ENCODE measurements at places on chromosomes 16 and 17.

DNA sequence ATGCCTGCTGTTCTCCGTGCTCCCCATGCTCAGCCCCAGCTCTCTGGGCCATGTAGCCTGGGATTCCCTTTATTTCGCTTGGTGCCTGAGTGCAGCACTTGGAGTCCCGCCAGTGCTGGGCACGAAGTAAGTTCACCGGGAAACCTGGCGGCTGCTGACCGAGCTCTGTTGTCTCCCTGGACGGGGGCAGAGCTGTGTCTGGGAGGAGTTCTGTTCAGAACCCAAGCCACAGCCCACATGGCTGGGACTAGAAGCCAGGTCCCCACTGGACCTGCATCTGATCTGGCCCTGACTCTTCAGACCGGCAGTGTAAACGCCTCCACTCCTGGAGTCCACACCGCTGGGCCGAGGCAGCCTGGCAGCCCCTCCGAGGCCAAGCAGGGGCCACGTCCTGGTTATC, 37.5 kb upstream of the CIBAR2 start:
- DNase-seq, result no peak

DNA sequence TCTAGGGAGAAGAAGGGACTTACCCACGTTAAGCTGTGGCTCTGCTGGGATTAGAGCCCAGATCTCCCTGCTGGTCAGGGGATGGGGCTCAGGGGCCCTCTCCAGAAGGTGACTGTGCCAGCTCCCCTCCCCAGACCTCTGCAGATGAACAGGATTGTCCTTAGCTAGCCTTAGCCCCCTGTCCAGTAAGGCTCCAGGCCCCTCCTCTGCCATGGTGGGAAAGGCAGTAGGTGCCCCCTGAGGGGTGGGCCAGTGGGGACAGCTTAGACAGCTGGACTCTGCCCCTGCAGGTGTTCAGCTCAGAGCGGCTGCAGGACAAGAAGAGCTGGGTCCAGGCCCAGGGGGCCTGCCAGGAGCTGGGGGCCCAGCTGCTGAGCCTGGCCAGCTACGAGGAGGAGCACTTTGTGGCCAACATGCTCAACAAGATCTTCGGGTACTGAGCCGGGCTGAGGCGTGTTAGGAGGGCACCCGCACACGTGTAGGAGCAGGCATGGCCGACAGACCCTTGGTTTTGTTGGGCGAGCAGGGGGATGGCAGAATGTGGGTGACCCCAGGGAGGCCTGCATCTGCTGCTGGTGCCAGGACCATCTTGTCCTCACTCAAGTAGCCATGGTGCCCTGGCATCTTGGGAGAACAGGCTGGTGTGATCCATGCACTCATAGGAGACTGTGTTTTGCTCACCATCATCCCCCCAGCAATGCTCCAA, 50.9 kb downstream of the MRC2 start:
- DNase-seq, result no peak

DNA sequence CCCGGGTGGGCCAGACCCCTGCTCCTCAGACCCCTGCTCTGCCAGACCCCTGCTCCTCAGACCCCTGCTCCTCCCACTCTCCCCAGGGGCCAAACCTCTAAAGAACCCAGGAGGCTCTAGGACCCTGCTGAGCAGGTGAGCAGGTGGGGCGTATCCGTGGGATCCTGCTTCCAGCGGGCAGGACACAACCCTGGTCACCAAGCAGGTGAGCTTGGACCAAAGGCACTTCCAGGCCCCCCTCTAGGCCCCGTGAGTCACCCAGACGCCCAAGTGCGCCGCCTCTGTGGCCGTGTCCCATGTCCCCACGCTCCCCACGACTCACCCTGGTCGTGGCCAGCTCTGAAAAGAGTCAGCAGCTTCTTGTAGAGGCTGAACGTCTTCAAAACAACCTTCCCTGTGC, 5.0 kb downstream of the CYBC1 start:
- no peak for DNase-seq

DNA sequence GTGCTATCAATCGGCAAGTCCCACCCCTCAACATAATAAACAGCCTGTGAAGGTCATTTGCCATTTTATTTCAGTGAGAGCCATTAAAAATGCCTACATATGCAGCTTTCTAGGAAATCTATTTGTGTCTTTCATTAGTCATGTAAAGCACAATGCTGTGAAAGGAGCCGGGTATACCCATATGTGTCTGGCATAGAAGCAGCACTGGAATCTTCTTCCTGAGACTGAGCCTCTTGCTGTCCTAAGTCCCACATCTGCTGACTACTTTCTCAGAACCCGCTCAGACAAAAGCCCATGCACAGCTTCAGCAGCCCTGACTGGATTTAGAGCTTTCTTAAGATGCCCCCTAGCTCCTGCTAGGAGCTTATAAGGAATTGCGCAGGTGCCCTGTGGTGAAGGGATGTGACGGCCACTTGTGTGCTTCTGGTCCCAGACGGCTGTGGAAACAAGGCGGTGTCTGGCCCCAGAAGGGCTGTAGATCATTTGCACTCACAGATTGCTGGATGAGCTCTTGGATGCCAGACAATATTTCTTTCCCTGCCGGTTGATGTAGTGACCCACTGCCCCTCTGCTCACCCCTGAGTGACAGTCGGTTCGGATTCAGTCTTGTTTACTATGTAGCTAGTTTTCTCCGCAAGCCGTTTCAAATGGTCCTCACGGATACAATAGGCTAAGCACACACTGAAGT, 172.2 kb downstream of the ANKFN1 start:
- no peak for DNase-seq

- DNase-seq, result no peak
Measured at GRCh38 chr16:53601961-53602360, 99.0 kb upstream of the AKTIP start.

DNA sequence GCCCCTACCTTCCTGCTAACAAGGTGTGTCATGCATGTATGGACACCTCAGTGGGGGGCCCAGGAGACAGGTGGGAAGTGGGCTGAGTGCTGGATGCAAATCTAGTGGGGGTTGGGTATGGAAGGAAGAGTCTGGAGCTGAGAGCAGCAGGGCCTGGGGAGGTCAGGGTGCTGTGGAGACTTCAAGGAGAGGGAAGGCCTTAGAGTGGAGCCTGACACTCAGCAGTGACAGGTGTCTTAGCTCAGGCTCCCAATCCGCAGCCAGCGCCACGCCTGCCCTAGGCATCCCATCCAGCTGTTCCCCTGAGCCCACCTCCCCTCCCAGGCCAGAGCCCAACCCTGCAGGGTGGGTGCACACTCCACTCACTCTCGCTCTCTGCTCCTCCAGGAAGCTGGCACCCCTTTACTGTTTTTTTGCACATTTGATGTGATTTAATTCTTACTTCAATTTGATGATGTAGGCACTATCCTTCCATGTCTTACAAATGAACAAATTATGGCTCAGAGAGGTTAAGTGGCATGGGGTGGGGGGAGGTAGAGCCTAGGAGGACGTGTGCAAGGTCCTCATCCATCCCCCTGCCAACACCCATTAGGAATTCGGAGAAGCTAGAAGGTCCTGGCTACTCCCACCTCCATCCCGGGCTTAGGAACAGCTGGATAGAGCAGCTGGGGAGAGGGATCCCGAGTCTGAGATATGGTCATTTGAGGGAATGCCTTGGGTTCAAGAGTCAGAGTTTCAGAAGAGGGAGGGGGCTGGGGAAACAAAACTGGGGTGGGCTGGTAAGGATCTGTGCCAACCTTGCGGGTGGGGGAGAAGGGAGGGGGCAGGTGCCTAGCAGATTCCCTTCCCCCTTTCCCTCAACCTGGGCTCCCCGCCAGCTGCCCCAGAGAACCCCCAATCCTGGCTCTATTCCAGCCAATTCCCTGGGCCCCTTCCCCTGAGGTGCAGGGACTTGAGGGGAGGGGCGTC, 2.1 kb downstream of the FAM171A2 start:
- no peak for DNase-seq

GRCh38 chr16:65490286-65490685, 368.4 kb upstream of the CDH11 start:
- DNase-seq, result no peak

DNA sequence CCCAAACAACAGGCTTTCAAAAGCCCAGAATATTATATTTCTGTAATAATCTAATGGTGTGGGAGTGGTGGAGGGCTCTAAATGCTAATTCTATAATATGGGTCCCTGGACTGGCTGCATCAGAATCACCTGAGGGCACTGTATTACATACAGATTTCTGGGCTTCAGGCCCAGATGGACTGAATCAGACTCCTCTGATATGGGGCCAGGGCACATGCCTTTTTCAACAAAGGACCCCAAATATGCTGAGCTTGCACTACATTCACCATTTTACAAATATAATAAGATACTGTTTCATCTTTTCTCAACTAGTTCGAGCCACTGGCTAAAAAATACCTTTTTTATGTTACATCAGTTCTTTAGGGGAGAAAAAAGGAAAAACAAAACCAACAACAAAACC, 309.7 kb downstream of the MAP2K6 start:
- DNase-seq, result no peak

DNA sequence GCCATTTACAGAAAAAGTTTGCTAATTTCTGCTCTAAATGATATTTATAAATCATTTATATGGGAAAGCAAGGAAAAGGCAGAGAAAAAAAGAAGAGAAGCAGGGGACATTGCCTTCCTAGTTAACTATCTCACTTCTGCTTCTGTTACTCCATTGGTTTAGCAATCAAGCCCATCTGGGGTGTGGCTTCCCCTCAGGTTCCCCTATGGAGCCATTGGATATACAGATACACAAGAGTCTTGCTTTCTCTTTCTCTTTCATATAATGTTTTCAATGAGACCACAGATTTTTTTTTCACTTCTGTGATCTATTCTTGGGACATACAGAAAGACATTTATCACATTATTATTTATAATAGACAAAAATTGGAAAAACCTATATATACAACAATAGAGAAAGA, 105.6 kb upstream of the TOM1L1 start:
- no peak for DNase-seq

DNA sequence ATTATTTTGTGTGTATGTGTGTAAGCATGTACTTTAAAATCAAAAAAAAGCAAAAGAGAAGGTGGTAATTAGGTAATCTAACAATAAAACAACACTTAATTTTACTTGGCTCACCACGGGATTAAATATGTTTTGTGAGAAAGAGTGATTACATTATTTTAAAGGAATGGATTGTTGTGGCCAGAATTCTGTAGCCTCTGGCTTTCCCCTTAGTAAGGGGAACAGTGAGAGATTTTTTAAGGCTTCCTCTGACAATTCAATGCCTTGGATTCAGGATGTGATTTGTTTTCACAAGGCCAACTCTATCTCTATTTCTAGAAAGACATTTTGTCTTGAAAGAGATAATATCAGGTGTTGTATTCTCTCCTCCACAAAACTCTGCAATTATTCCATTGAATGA, 560.3 kb upstream of the CDH8 start:
- no peak for DNase-seq

DNA sequence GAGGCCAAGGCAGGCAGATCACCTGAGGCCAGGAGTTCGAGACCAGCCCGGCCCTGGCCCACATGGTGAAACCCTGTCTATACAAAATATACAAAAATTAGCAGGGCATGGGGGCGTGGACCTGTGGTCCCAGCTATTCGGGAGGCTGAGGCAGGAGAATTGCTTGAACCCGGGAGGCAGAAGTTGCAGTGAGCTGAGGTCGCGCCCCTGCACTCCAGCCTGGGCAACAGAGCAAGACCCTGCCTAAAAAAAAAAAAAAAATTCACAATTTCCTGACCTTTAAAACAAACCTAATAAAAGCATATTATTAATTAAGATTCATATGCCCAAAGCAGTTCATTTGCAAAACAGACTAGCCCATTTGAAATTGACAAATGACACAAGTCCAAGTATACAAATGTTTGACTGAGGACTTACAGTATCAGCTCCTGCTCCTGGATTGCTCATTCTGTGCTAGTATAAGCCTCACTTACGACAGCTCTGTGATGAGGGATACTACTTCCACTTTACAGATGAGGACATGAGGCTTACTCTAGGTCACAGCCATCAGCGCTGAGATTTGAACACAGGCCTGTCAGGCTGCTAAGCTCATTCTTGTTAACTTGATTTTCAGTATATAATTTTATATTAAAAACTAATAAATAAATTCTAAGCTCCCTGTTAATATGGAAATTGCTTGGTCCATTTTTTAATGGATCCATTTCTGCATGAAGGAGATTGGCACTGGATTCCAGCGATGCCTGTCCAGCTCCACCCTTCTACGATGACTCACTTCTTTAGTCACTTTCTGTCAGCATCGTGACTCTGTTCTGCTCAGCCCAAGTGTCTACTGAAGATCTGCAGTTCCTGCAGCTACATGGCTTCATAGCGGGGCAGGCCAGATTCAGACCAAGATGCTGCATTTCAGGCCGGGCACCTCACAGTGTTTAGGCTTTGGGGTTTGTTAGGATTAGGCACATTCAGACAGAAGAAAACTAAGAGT, 88.2 kb downstream of the WDR59 start:
- DNase-seq, result no peak

GRCh38 chr16:31260136-31260931, 559 bp downstream of the ITGAM start:
- DNase-seq, result no peak

- DNase-seq, result no peak
Measured at GRCh38 chr17:29401258-29401657, 11.1 kb downstream of the TAOK1 start.

- no peak for DNase-seq
Measured at GRCh38 chr16:21126518-21126917, 24.1 kb downstream of the DNAH3 start.

Measured in AG09319 (cell line).